ENCODE measurements at places on chromosomes 11 and 22.

GRCh38 chr11:66882561-66883015, 25.7 kb downstream of the LRFN4 start:
- no peak for DNase-seq

DNA sequence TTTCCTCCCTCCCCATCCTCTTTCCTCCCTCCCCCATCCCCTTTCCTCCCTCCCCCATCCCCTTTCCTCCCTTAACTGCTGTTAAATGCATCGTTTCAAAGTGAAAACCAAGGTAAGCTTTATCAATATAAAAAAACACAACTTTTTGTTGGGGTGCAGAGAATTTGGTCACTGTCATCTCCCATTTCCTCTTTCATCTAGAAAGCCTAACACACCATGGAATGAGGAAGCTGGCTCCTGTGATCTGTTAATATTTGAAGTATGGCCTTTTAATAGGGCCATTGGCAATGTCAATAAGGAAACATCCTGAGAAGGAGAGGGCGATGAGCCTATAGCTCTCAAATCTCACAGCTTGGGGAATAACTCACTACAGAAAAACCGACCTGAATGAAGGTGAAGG, 7.0 kb downstream of the EXPH5 start:
- DNase-seq: no peak

DNA sequence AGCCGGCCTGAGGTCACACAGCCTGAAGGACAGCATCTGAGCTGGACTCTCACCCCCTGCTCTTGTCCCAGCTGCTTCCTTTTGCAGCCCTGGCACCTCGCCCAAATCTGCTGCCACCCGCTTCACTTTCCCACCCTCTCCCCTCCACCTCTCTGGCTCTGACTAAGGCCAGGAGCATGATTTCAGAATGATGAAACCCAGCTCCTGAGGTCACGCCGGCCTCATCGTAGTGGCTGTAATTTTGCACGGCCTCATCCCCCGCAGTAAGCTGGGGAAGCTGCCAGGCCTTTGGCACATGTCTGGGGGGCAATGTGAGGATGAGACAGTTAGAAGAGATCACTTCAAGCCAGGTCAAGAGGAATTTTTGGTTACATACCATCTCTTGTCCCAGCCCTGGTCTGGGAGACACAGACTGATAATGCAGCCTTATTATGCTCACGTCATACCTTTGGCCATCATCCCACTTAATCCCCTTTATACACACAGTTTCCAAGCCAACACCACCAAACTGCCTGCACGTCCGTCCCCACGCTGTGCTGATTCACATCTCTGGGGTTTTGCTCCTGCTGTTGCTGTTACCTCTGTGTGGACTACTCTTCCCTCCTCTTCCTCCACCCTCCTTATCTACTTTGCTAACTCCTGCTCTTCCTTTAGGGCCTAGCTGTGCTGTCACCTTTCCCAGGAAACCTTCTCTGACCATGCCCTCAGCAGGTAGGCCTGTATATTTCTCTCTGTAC, 58.1 kb downstream of the CHRDL2 start:
- no peak for DNase-seq

GRCh38 chr22:47001288-47001687, 238.8 kb downstream of the TBC1D22A start:
- DNase-seq: no peak

DNA sequence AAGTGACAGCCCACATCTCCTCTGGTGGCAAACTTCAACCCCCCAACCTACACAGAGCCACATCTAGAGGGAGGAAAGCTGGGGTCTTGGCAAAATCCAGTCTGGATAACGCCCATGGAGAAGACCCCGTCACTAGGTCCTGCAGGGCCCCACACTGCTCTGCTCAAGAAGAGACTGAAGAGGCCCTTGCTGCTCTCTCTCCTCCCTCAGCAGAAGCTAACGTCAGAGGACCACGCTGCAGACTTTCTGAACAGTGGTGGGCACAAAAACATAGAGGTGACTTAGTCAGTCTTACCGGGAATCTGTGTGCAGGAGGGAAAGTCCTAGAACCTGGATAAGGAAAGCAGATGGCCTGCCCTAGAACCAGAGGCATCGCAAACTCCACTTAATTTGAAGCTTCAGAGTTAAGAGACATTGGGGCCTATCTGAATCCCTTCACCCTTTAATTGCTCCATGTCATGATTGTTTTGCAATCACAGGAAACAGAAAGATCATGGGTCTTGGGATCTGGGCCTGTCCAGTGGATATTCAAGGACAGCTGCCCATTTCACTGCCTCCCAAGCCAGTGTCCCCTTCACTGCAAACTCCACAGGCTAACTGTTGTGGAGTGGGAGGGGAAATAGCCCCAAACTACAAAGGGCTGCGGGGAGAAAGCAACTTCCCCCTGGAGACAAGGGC, 1.7 kb downstream of the DKK3 start:
- no peak for DNase-seq

GRCh38 chr11:11810764-11811726, 30.7 kb upstream of the USP47 start:
- no peak for DNase-seq

All from T-helper 2 cell (primary cell).